ENCODE measurements at places on chromosomes 3 and 15.

DNA sequence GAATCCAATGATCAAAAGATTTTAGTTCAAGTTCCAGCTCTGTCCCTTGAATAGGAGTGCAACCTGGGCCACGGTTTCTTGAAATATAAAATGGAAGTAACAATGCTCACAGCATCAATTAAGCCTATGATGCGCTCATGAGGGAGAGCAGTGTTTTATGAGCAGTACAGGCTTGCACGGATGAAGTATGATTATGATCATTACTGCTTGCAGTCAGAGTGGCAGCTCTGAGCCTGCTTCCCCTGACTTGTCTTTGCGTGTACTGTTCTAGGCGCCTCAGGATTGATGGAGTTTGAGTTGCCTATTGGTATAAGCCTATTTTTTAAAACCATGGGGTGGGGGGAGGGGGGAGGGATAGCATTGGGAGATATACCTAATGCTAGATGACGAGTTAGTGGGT is 37.0 kb downstream of the ITGB5 start:
- DNase-seq = no peak

DNA sequence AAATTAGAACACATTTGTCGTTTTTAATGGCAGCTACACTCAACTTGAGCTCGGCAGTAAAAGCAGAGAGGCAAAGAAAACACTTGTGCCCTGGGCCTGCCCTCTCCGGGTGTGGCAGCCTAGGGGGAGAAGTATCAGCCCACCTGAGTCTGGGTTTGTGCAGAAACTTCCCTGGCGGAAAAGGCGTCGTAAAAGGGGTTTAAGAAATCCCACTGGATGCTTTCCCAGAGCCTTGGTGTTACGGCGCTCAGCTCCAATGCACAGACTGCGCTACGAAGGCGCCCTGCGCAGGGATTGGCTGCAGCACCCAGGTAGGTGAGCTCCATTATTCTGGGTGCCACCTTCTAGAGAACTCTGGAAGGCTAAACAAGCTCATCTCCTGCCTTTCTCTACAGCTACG is 461.5 kb upstream of the NR2F2 start:
- no peak for DNase-seq

DNA sequence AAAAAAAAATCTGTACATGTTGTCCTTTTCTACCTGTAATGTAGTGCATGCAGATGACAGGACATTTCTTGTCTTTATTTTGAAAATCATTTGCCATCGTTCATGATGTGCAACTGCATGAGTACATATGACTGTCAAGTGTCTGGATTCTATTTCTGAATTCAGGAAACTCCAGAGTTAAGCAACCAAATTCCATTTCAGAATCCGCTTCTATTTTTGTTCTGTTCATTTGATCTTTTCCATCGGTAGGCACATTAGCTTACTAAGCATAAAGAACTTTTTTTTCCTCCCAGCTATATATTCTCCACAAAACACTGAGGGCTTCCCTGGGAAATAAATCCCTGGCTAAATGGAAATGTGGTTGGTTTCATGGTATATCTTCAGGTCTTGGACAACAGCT is 365.6 kb downstream of the PTPRG start:
- no peak for DNase-seq

GRCh38 chr15:73558529-73558928 is 74.7 kb downstream of the NPTN start:
- DNase-seq = no peak

DNA sequence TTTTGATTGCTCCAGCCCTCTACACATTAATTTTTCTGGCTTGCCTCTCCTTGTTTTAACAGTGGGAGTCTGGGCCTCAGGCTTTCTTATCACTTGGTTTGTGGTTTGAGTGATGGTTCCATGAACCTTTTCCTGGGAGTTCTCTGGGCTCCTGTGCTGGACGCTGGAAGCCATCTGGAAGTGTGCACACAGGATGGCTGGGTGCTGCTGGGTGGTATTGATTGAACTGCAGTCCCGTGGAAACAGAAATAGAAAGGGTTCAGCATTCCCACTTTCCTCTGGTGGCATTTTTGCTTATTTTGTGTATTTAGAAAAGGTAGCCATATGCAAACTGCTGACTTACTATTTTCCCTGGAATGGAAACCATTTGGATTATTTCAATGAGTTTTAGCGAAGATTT is 25.6 kb downstream of the MITF start:
- DNase-seq = no peak

- peak; percentile 51 for DNase-seq
Measured at GRCh38 chr3:89098964-89099585, 8.3 kb upstream of the EPHA3 start.

- peak; percentile 23 for DNase-seq
Measured at GRCh38 chr3:53274938-53275605, 19.2 kb upstream of the TKT start.

DNA sequence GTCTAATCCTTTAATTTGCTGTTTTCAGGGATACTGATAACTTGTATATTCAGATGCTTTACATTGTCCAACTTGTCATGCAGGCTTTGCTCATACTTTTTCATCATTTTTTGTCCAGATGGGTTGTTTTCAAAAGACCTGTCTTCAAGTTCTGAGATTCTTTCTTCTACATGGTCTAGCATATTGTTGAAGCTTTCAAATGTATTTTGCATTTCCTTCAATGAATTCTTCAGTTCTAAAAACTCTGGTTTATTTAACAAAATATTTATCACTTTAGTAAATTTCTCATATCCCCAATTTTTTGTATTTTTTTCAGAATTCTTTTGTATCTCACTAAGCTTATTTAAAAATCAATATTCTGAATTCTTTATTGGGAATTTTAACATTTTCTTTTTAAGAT is 388.3 kb upstream of the IL12A start:
- DNase-seq = no peak

GRCh38 chr3:141526709-141527108 is 39.9 kb downstream of the RASA2 start:
- DNase-seq = no peak

GRCh38 chr3:101325393-101326134 is 5.2 kb upstream of the IMPG2 start:
- DNase-seq = no peak

DNA sequence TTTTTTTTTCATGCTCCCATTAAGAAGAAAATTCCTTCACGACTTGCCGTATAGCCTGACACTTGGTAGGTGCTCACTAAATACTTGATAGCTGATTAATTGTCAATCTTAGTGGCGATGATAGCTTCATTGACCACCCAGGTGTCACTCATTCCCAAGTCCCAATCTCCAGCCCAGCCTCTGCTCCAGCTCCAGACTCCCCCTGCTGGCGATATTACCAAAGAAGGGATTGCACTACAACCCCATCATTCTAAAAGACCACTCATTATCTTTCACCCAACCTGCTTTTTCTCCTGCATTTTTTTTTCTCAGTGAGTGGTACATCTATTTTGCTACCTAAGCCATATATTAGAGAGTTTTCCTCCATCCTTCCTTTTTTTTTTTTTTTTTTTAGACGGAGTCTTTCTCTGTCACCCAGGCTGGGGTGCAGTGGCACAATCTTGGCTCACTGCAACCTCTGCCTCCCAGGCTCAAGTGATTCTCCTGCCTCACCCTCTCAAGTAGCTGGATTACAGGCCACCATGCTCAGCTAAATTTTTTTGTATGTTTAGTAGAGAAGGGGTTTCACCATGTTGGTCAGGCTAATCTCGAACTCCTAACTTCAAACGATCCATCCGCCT is 19.5 kb upstream of the COMMD2 start:
- DNase-seq = peak; percentile 60

GRCh38 chr3:186502966-186503712 is 41.0 kb downstream of the CRYGS start:
- no peak for DNase-seq

DNA sequence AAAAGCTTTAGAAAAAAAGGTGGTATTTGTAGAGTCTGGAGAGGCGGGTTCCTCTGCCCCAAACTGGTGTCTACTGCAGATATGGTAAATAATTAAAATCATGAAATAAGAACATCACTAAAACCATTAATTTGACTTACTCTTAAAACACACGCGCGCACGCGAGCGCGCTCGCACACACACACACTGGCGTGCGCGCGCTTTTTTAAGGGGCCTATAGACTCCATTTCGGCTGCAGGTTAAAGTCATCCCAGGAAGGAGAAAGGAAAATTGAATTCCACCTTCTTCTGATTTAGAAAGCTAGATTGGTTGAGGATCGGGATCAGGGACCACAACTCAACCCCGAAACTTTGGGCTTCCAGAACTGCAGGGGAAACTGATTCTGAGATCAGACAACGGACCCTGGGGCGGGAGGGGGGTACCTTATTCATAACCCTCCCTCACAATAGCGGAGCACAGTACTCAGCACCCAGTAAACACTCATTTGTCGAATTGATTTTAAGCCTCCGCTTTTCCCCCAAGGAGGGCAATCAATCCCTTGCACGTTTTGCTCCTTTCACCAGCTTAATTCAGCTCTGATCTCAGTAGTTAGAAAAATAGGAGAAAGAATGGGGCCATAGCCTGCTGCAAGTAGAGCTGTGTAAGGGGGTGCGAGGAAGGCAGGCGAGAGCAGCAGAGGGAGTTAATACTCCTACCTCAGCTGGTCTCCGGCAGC is 509 bp upstream of the LRRC3B start:
- no peak for DNase-seq

- DNase-seq = no peak
Measured at GRCh38 chr3:146157325-146158060, 3.5 kb downstream of the PLOD2 start.

GRCh38 chr3:29281344-29282241 is 722 bp downstream of the RBMS3 start:
- no peak for DNase-seq

GRCh38 chr3:53715815-53716483 is 130.3 kb downstream of the CHDH start:
- DNase-seq = peak; percentile 7

GRCh38 chr3:14518432-14518802 is 21.7 kb downstream of the GRIP2 start:
- no peak for DNase-seq

DNA sequence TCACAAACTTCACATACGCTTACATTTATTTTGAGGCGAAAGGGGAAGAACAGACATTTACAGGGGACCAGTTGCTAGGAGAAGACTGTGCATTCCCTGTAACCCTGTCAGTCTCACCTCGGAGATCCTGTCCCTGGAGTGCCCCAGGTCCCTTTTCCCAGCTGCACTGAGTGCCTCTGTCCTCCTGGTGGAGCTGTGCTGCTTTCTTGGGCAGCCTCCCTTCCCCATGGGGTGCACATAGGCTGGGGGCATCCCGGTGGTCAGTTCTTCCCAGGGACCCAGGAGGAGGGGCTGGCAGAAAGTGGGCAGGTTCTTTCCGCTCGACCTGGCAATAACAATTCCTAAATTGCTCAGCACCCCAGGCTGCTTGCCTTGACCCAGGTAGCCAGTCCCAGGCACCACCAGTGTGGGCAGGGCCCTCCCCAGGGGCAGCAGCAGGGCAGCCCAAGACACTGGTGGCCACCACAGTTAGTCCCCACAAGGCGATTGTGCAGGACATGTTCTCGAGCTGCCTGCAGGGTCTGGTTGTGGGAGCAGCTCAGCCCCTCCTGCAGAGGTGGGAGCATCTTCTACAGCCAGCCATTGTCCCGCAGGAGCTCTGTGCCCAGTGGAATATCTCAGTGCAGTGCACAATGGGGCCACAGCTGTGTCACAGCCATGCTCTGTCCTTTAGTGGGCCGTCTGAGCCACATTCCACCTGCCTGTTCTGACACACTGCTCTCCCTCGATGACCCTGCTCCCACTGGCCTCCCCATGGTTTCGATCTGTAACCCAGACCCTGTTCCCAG is 36.3 kb downstream of the APBA2 start:
- DNase-seq = no peak

DNA sequence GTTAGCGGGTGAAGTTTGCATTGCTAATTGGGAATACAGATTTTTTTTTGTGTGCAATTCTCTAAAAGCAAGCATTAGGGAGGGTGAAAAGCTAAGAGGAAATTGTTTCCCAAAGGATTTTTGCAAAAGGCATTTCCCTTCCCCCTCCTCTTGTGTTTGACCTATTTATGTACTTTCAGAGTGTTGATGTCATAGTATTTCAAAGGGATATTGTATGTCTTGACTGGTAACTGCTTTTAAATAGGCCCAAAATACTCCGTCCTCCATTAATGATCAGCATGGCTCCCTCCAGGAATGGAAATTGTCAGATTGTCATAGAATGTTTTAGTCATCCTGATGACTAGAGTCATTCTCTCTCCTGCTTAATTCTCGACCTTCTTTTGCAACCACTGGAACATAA is 32.4 kb downstream of the TRIM71 start:
- DNase-seq = no peak

- DNase-seq = peak; percentile 85
Measured at GRCh38 chr3:46829699-46830208, 33.5 kb downstream of the MYL3 start.

DNA sequence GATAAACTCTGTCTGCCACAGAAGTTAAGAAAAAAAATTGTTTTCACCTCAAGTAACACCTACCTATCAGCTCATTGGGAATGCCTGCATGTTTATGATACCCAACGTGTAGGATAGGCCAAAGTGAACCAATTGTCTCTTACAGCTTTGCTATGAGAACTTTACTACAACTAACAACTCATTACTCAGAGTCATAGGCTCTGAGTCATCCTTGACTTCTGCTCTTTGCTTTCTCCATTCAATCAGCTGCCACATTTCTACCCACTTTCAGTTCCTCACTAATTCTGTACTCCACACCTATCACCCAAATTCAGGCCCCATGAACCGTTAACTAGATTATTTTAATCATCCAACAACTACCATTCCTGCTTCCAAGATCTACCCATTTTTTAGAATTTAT is 843.9 kb downstream of the TUSC7 start:
- DNase-seq = no peak

GRCh38 chr3:144052275-144052674 is 80.7 kb downstream of the DIPK2A start:
- no peak for DNase-seq

DNA sequence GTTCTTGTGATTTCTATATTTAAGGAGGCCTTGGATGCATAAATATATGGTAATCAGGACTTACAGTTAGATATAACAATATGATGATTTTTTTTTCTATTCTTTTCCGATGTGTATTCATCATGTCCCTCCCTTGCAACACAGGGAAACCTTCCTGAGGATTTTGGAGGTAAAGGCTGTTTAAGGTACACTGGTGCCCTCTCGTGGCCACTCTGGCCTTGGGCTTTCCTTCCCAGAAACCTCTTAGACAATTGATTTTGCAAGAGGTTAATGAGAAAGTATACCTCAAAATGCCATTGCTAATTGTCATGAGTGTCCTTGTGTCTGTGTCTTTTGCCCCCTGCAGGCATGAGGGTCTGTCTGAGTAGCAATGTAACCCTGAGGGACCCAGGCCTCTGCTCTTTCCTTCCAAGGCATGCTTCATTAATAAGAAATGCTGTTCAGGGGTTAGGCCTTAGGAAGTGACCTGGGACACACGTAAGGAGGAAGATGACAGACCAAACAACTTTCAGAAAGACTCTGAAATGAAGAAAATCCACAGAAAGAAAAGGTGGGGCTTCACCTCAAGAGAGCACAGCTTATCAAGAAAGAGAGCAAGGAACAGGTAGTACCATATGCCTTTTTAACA is 70.3 kb upstream of the PPP2R3A start:
- DNase-seq = peak; percentile 82

All from NCI-H146 (cell line).